CD14-positive monocyte (primary cell): ENCODE measurements at places on chromosomes 7 and 10. TPM values are rescaled to one million over a fixed set of nuclear protein-coding genes. Genes with fewer than 3 reads are reported as not detected.

DTX2 gene
- polyA plus RNA-seq = 35.2 and 39.1 TPM in 2 replicates

CPSF4 gene
- polyA plus RNA-seq = 12.3 TPM

DNA sequence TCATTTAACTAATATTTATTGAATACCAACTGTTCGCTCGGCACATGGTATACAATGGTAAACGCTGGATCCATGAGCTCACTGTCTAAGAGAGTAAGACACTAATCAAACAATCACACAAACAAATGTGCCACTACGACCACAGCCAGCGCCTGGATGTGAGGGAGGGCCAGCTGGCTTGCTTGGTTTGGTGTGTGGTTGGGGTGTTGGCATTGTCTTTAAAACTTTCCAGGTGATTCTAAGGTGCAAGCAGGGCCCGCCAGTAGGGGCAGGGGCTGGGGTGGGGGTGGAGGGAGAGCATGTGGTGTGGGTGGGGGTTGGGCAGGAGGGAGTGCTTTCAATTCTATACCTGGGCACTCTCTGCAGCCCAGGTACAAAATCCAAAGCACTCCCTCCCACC, 31.6 kb downstream of the ADRA2A start:
- no peak for DNase-seq

GRCh38 chr7:97025130-97025499, 484 bp upstream of the DLX5 start:
- no peak for DNase-seq

GRCh38 chr10:89079961-89080360, 89.4 kb downstream of the FAS start:
- no peak for DNase-seq

DNA sequence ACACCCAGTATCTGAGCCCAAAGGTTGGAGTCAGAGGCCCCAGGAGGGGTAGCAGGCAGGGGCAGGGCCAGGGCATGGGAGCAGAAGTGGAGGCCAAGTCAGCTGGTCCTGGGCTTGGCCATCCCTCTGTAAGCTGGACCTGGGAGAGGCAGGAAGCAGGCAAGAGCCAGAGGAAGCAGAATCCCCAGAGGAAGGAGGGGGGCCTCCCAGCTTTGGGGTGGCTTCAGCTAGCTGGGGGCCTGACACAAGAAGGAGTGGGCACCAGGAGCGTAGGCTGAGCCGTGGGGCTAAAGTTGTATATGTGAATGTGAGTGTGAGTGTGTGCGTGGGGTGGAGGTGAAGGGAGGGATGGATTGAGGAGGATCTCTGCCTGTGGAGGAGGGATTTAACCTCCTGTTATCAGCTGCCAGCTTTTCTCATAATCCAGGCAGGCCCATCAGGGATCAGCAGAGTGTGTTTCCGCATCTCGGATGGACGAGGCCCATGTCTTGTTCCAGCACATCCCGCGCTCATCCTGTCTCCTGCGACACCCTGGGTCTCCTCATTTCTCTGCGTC, 54.0 kb downstream of the NEURL1 start:
- no peak for DNase-seq

- DNase-seq = no peak
Measured at GRCh38 chr10:46052057-46052790, 6.2 kb upstream of the MSMB start.

HTR7 gene
- polyA plus RNA-seq = 0.95 TPM

GRCh38 chr10:33277135-33277536, 57.3 kb downstream of the NRP1 start:
- no peak for DNase-seq

ITPRID1 gene
- polyA plus RNA-seq = not detected

DNA sequence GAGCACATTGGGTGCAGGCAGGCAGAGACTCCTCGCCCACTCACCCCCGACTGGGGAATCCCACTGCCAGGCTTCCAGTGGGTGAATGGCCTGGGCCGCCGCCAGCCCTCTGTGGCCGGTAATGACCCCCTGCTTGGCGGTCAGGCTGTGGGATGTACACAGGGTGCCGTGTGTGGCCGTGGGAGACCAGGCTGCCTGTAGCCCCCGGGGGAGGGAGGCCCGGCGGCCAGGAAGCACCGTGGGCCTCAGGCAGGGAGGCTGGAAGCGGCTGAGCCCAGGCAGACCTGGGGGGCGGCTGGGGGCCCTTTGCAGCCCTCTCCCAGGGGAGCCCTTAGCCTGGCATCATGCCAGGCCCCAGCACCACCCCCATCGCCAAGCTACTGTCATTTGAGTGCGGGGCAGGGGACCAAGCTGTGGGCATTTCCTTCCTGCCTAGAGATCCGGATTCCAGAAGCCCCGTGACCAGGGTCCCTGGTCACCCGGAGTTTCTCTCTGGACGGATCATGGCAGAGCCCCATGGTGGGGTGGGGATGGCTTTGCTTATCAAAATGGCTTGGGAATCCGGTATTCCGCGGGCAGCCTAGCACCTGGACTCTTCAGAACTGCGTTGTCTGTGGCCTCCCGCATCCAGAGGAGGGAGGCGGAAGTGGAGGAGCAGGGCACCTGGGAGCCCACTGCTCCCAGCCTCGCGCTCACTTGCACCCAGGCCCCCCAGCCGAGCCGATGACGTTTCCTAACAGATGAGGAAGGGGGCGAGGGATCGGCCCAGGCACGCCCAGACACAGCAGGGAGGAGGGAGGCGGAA, 1.1 kb downstream of the TTYH3 start:
- peak; percentile 61 for DNase-seq

PDCD11 gene
- 6.1 and 9.7 TPM in 2 replicates for polyA plus RNA-seq

DGKI gene
- not detected in 2 replicates for polyA plus RNA-seq

- no peak for DNase-seq
Measured at GRCh38 chr7:111682588-111683340, 120.5 kb upstream of the IMMP2L start.

NPSR1 gene
- not detected in 2 replicates for polyA plus RNA-seq

GRCh38 chr7:122694697-122695096, 4.2 kb downstream of the RNF133 start:
- no peak for DNase-seq

MYOZ1 gene
- not detected for polyA plus RNA-seq

BLNK gene
- polyA plus RNA-seq = 1.4 TPM

DNA sequence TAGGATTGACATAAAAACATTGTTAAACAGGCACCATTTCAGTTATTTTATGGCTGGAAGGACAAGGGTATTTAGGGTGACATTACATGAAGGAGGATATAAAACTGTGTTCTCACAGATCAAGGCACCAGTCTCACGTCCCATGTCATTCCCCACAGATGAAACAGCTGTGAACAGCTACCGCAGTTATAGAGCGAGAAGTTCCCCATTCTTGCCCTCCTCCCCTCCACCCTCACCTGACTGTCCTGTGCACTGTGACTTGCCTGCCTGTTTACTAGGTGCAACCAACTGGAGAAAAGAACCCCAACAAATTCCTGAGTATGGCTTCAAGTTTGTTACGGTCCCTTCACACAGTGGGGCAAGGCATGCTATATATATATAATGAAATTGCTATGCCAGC, 141.6 kb downstream of the SND1 start:
- DNase-seq = peak; percentile 28

- DNase-seq = no peak
Measured at GRCh38 chr10:10811562-10811961, 206.1 kb upstream of the CELF2 start.

SPDYE16 gene
- 0.06 and 0.23 TPM in 2 replicates for polyA plus RNA-seq
